T-helper 2 cell treated with Interferon-gamma antibody and Interleukin-4, amounts not matched to agents 5 μg/mL and 100 μg/mL, for 36 hours (primary cell): ENCODE measurements at places on chromosomes 7 and 10.
A peak's percentile ranks its signal among the peaks of the same experiment; 100 is the strongest.

GRCh38 chr10:114491419-114491818, 87.1 kb upstream of the AFAP1L2 start:
- DNase-seq: no peak

GRCh38 chr7:80324032-80324431, 187.8 kb downstream of the GNAT3 start:
- DNase-seq: no peak

GRCh38 chr10:104307576-104308438, 30.5 kb downstream of the ITPRIP start:
- DNase-seq: no peak

DNA sequence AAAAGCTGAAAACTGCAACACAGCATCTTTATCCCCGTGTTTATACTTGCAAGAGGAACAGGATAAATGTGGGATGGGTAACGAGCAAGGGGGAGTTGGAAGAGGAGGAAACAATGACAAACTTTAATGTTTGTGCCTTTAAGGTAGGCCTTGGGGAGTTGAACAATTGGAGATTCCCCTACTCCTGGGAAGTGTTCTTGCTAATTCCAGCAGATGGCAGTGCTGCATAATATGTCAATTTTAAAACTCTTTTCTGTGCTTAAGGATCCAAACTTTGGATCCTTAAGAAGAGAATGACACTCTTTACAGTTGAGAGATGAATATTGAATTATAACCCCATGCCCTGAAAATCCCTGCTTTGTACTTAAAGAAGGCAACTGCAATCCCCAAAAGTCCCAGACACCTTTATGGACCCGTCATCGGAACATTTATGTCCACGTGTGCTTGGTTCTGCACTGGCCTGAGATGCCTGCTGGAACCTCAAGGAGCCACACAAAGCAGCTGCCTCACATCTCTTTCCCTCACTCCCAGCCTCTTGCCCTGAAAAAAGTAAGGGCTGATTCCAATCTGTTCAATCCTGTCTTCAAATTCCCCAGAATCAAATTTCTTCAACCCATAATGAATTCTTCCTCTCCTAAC, 12.0 kb downstream of the IFIT5 start:
- DNase-seq: no peak

- DNase-seq: no peak
Measured at GRCh38 chr10:48458662-48459048, 146.2 kb downstream of the ARHGAP22 start.

DNA sequence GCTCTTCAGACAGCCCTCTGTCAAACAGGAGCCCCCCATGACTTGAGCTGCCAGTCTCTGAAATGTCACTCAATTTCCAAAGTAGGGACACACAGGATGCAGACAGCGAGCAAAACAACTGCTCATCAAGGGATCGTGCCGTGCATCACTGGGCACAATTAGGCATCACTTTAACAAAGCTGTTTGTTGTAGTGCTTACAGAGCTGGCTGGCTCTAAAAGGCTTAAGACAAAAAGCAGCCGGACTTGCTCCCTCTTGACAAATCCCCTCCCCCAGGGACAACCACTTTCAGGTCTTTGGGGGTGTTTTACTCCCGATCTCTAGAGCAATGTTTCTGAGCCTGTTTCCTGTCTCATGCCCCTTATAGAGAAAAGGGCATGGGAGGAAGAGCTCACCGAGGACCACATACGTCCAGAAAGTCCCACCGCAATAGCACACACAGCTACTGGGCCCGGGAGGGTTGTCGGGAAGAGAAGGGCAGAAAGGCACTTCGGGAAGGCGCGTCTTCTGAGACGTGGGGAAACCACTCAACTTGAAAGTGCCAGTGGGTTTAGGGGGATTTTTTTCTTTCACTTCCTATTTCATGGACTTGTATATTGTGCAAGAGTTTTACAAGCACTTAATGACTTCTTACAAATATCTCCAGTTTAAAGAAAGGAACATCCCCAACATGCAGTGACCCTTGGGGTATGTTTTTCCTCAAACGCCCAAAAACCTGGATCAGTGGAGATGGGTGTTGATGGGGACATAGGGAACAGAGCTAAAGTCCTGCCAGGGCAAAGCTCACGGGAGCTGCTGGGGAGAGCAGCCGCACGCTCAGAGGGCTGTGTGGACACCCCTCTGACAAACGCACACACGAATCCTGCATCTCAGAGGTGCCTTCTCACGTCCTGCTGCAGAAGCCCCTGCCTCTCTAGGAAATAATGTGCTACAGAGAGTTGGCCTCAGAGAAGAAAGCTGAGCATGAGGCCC, 27.1 kb downstream of the LRRC20 start:
- peak; percentile 12 for DNase-seq
